ENCODE measurements at places on chromosomes 16 and 17.

- no peak for DNase-seq
Measured at GRCh38 chr16:2490190-2491105, 15.5 kb downstream of the TBC1D24 start.

DNA sequence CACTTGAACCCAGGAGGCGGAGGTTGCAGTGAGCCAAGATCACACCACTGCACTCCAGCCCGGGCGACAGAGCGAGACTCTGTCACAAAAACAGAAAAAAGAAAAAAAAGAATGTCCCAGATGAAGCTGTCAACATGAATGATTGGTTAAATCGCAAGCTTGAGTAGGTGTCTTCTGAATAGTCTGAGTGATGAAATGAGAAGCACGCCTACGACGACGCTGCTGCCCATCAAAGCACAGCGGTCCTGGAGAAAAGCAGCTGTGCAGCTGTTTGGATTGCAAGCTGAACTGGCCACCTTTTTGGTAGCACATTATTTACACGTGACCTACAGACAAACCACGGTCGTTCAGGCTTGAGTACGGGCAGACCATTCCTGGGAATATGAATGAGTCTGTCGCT lies 12.5 kb downstream of the ADCY9 start:
- no peak for DNase-seq

- no peak for DNase-seq
Measured at GRCh38 chr17:75481194-75482068, 25.0 kb downstream of the TMEM94 start.

- no peak for DNase-seq
Measured at GRCh38 chr16:48284772-48285409, 37.6 kb upstream of the ABCC11 start.

GRCh38 chr16:69768666-69769065 lies 6.5 kb downstream of the WWP2 start:
- DNase-seq, result no peak

- no peak for DNase-seq
Measured at GRCh38 chr17:57186226-57187019, 69.9 kb upstream of the MSI2 start.

DNA sequence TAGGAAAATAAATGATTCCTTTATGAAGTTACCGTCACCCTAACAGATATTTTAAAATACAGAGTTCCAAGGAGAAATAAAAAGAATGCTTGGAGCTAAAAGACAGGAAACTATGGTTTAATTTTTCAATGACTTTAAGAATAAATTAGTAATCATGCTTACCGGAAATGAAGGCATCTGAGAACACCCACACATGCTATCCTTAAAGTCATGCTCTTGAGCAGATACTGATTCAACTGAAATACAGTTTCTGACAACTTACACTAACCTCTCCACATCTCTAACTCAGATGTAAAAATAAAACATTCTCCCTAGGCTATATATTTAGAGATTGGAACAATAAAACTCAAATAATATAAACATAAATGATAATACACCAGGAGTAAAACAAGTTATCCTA lies 7.8 kb downstream of the PSMD12 start:
- no peak for DNase-seq

DNA sequence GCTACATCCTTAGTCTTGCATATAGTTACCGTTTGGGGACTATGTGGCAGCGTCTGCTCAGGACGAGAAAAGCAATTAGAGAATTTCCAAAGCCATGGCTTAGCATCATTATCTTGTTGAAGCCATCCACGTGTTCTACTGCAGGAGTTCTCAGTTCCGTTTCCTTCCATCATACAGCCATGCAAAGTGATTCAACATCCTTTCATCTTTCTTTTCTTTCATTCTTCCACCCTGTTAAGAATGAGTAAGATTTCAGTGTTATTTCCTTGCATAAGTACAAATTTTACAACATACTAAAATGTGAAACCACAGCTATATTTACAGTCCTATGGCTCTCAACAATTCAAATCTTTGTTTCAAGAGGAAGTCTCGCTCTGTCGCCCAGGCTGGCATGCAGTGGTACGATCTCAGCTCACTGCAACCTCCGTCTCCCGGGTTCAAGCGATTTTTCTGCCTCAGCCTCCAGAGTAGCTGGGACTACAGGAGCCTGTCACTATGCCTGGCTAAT lies 3.8 kb downstream of the MARF1 start:
- DNase-seq, result peak; percentile 13

Data from stimulated activated CD4-positive, alpha-beta T cell treated with anti-CD3 and anti-CD28 coated beads, Interleukin-1b, Interleukin-23, amount 100 ng/mL, for 24 hours (primary cell).